ENCODE measurements at places on chromosomes 4 and X.

- DNase-seq: no peak
These were observed 50.9 kb downstream of the CEP44 start for GRCh38 chr4:174334628-174335027.

- DNase-seq: no peak
These were observed 31.8 kb upstream of the CYP4V2 start for GRCh38 chr4:186159613-186160012.

DNA sequence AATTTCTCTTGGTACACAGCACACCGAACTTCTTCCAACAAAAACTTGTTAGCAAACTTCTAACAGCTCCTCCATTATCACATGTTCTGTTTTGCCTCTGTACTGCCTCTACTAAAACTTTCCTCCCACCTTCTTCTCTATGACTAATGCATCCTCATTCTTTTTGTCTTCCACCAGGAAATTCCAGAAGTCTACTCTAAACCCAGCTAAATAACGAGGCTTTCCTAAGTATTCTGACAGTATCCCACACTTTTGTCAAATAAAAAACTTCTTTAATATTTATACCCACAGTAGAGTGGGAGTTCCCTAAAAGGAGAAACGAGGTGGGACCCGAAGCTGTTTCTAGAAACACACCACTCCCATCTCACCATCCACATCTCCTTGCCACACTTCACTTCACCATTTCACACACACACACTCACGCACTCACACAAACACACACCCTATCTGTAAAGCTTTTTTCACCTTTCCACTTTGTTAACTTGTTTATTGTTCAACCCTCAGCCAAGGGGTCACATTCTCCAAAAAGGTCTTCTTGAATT is 280.3 kb downstream of the ARAP2 start:
- no peak for DNase-seq

GRCh38 chrX:48940404-48940955 is 16.9 kb downstream of the OTUD5 start:
- DNase-seq: no peak

- no peak for DNase-seq
These were observed 10.5 kb downstream of the PGM2 start for GRCh38 chr4:37836838-37837440.

DNA sequence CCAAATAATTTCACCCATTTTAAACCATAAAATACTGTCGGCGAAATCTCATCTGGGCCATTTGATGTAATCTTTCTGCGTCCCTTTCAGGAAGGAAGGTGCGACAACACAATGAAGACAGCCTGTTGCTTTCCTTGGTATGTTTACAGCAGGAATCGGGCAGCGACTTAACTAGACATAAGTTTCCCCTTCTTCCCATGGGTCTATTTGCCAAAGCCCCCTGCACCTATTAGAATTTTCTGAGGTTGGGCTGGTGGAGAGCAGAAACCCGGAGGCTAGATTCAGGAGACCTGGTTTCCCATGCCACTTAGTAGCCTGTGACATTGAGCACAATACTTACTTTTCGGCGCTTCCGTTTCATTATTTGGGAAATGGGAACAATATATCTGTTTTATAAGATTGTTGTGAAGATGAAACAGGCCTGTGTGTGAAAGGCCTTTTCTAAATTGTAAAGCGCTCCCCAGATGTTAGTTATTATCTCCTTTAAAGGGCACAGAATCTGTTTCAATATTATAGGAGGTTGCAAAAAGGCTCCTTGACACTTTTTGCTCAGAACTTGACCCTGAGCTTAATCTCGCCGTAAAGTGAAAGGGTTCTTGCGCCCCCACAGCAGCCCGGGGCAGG is 552 bp upstream of the AFF1 start:
- no peak for DNase-seq

DNA sequence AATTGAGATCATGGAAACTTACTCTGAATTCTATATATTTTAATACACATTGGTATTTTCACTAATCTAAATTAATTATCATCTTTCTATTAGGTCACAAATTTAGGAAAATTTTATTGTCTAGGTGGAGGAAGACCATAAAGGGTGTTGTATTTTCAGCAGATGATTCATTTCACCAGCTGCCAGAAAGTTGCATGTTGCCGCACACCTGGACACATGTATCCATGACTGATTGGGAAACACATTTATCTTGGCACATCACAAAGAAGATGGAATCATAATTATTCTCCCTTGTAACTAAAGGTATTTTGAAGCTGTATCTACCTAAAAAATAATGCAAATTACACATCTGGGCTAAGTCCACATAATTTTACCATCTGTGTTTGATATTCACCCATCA is 33.1 kb downstream of the SLC7A11 start:
- DNase-seq: no peak

DNA sequence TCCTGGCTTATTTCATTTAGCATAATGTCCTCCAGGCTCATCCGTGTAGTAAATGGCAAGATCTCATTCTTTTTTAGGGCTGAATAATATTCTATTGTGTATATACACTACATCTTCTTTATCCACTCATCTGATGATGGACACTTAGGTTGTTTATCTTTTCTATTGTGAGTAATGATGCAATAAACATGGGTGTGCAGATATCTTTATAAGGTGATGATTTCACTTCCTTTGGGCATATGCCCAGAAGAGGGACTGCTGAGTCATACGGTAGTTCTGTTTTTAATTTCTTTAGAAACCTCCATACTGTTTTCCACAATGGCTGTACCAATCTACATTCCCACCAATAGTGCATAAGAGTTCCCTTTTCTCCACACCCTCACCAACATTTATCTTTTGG is 317.6 kb upstream of the CNKSR2 start:
- DNase-seq: no peak

- no peak for DNase-seq
These were observed 83.5 kb downstream of the CDS1 start for GRCh38 chr4:84666439-84666838.
